ENCODE measurements at places on chromosomes 6 and 20. TPM values are rescaled to one million over a fixed set of nuclear protein-coding genes. Genes with fewer than 3 reads are reported as not detected.

Gene LRRC73
- total RNA-seq, result 0.11 TPM

Gene MAS1
- total RNA-seq, result not detected

Gene SUMO4
- total RNA-seq, result 3.7 TPM

Gene SRSF12
- total RNA-seq, result 0.71 TPM

Gene EFHC1
- total RNA-seq, result 5.1 TPM

Gene SAYSD1
- 10.3 TPM for total RNA-seq

Gene HSPA12B
- not detected for total RNA-seq

Data from CD8-positive, alpha-beta memory T cell (primary cell).